NCI-H1930 (cell line): ENCODE measurements at places on chromosomes 12 and 14.

DNA sequence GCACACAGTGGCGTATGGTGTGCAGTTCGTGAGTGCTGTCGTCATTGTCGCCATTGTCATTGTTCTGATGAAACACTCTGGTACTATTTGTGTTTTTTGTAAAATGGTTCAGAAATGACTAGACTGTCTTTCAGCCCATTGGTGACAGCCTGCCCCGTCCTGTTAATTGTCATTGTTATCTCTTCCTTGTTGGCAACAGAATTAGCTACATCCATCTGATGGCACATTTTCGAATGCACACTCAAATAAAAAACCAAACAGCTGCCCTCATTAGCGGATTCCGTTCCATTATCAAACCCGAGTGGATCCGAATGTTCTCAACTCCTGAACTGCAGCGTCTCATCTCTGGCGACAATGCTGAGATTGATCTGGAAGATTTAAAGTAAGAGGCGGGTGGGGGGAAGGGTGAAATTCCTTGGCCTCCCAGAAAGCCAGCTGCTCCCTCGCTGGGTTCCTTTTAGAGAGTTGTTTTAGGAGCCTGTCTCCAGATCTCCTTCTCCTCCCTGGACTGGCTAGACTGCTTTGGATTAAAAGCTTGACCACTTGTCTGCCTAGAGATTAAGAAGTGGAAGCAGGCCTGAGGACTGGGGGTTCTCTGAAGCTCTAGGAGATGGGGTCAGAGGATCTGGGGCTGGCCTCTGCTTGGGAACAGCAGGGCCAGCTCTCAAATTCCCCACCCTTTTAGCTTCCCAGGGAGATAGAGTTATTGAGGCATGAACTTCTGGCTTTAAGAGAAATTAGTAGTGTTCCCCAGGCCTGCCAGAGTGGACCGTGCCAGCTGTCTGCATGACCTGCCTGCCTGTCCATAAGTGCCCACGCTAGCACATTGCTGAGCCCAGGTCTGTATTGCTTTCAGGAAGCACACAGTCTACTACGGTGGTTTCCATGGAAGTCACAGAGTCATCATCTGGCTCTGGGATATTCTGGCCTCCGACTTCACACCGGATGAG, 43.3 kb downstream of the MMAB start:
- no peak for DNase-seq

- DNase-seq, result no peak
Observed at GRCh38 chr14:68512088-68512487, 280.8 kb downstream of the ZFP36L1 start.

- DNase-seq, result no peak
Observed at GRCh38 chr12:52050116-52050757, 1.0 kb upstream of the NR4A1 start.

GRCh38 chr14:32329146-32329545, at the start of gene AKAP6:
Gene AKAP6, plus strand, starts transcription at chr14:32329298. Its CDS starts 104,196 bp downstream, at chr14:32433494.
- DNase-seq, result peak; percentile 6

DNA sequence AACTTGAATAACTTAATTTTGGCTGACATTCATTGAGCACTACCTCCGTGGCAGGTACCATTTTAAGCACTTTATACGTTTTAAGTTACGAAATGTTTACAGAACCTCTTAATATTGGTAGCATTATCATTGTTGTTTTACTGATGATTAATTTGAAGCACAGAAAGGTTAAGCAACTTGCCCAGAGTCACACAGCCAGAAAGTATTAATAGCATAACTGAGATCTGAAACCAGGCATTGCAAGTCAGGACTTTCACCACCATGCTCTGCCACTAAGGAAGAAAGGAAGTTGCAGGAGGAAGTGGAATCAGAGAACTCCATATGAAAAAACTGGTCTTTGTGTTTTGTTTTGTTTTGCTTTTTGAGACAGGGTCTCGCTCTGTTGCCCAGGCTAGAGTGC, 28.2 kb upstream of the BCAT1 start:
- DNase-seq, result no peak

DNA sequence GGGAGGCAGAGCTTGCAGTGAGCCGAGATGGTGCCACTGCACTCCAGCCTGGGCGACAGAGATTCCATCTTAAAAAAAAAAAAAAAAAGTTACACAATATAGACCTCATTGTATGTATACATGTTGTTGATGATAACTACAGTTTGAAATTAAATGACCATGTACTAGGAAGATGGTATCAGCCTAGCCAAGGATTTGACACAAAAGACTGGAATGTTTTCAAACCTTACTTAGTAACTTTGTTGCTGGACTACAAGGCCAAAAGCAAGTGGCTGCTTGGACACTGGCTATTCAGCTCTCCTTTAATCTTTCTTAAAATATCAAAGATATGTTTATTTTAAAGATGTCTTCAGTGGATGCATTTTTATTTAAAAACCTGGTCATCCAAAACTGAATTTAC, 18.9 kb upstream of the NUDT4 start:
- DNase-seq, result no peak

DNA sequence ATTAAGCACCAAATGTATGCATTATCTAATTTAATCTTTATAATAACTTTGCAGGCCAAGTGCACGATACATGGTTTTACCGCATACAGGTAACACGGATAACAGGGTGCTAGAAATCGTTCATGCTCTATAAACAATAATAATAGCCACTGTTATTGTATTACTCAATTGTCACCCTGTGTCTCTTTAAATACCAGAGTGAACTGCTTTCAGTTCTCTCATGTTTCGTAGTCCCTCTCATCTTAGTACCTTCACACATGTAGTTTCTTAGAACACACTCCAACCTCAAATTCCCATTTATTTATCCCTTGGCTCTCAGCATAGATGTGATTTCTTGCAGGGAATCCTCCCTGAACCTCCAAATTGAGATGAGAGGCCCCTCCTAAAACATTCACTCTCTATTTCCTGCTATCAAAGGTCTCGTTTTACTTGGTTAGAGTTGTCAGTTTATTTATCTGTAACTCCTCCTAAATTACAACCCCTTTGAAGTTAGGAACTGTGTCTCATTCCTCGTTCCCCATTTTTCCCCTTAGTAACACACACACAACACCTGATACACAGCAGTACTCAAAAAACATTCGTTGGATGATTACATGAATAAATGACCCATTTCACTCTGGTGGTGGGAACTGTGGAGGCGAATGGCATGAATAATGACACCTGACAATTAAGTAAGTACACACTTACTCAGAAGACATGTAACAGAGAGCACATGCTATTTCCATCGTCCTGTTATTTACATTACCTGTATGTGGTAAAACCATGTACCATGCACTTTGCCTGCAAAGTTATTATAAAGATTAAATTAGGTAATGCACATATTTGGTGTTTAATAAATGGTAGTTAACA, 134.6 kb downstream of the BTG1 start:
- no peak for DNase-seq

DNA sequence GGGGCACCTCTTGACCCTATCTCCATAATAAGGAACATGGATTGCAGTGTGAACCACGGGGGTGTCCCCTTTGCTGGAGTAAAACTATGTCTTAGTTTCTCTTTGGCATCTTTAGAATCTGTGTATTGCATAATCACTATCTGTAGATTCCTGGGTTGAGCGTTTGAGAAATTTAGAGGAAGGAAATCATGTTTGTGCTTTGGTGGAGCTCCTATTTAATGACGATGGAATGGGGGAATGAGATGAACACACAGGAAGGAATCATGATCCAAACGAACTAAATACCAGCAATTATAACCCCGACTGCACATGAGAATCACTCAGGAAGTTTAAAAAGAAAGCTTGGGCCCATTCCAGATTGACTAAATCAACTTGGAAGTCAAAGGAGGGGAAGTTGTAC, 1.3 kb upstream of the MYG1 start:
- no peak for DNase-seq

- no peak for DNase-seq
Observed at GRCh38 chr12:108804271-108804953, 53.0 kb downstream of the SSH1 start.

GRCh38 chr14:68404652-68405183, 388.1 kb downstream of the ZFP36L1 start:
- DNase-seq, result no peak

DNA sequence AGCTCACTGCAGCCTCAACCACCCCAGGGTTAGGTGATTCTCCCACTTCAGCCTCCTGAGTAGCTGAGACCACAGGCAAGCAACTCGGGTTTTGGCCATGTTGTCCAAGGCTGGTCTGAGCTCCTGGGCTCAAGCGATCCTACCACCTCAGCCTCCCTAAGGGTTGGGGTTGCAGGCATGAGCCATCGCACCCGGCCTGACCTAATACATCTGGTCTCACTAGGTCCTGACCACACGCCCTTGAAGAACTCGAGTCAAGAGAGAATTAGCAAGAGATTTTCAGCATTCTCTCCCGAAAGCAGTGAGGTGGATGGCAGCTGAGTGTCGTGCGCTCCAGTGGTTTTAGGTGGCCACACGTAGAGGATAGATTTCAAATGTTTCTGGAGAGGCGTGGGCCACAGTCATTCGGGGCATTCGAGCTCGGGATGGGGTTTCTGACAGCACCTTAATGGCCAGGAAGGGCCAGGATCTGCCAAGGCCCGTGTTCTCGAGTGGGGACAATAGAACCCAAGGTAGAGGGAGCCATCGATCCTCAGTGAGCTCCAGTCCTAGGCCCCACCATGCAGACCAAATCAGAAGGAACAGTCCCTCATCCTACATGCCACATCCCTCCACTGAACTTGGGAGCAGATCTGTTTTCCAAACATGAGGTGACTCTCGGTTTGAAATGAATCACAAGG, 193.1 kb downstream of the ALG10 start:
- DNase-seq, result no peak

GRCh38 chr12:2165927-2166326, 113.1 kb downstream of the CACNA1C start:
- DNase-seq, result no peak

GRCh38 chr12:76030341-76031080, 1.1 kb downstream of the PHLDA1 start:
- peak; percentile 17 for DNase-seq

- DNase-seq, result no peak
Observed at GRCh38 chr12:111418594-111418880, 12.8 kb downstream of the SH2B3 start.

- DNase-seq, result no peak
Observed at GRCh38 chr14:61034416-61035120, 53.5 kb downstream of the SLC38A6 start.

DNA sequence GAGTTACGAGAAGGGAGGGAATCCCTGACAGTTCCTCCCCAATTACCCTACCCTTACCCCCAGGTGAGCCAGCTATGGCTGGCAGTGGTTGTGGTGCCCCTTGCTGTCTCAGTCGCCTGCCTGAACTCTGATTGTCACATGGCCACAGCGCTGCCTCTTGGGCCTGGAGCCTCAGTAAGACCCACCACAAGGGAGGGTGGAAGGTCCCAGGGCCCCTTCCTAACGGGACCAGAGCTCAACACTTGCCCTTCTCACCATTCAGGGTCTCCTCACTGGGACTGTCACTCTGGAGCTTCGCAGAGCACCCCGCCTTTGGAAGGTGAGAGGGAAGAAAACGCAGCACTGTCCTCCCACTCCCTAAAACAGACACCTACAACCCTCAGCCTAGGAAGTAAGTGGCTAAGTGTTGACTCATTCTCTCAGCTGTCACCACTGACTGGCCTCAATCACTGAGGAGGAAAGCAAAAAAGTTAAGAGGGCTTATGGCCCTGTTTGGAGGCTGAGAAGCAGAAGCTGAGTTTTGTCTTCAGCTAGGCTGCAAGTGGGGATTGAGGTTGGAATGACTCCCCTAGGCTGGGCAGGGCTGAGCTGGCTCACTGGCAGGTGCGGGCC, 1.0 kb downstream of the TMEM253 start:
- no peak for DNase-seq

GRCh38 chr14:67650694-67651093, 23.7 kb downstream of the VTI1B start:
- DNase-seq, result no peak

- DNase-seq, result peak; percentile 78
Observed at GRCh38 chr12:18250313-18250916, 10.9 kb upstream of the PIK3C2G start.

DNA sequence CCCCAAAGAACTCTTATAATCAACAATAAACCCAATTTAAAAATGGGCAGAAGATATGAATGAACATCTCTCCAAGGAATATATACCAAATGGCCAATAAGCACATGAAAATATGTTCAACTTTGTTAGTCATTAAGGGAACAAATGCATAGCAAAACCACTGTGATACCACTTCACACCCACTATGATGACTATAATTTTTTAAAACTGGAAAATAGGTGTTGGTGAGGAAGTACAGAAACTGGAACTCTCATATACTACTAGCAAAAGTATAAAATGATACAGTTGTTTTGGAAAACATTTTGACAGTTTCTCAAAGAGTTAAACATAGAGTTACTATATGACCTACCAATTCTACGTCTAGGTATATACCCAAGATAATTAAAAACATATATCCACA, 9.4 kb upstream of the HEATR5A start:
- no peak for DNase-seq

- DNase-seq, result no peak
Observed at GRCh38 chr14:39784461-39784860, 352.2 kb upstream of the FBXO33 start.

- no peak for DNase-seq
Observed at GRCh38 chr12:120229071-120229486, 28.2 kb upstream of the RPLP0 start.

GRCh38 chr12:131865180-131865875, 29.1 kb upstream of the ULK1 start:
- DNase-seq, result no peak

- no peak for DNase-seq
Observed at GRCh38 chr12:52691076-52691840, 11.1 kb upstream of the KRT1 start.

DNA sequence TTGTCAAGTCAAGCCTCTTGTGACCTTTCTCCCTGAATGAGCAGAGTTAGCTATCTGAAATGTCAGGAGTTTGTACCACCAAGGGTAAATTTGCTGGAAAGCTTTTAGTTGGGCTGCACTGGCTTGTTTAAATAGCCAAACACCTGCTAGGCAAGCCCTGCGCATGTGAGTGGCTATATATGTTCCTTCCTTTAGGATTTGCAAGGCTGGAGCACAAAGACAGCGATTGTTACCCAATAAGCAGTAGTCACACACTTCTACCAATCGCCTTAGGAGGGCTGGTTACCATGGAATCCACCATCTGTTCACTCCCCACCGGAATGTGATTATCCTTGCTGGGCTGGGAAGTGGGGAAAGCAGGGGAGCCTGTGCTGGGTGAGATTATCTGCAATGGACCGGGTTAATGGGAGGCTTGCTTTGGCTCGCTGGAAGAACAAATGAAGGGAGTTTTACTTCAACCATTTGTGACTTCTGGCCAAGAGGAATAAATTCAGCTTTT, 102.5 kb downstream of the FGD4 start:
- peak; percentile 71 for DNase-seq

DNA sequence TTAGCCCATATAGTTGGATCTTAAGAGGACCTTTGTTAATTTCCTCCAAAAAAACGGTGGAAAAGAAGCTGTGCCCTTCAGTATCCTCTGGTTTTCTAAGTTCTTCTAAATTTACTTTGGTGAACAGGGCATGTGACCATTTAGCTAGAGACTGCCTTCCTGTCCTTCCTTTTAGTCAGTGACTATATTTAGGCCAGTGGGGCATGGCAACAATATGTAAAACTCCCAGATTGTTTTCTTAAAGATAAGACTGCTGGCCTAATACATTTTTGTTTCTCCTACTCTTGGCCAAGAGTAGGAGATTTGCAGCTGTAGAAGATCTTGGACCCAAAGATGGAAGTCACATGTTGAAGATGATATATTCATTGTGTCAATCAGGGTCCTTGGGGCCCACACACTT, 325.1 kb upstream of the DCN start:
- no peak for DNase-seq
